ENCODE measurements at places on chromosomes 6 and 20.

DNA sequence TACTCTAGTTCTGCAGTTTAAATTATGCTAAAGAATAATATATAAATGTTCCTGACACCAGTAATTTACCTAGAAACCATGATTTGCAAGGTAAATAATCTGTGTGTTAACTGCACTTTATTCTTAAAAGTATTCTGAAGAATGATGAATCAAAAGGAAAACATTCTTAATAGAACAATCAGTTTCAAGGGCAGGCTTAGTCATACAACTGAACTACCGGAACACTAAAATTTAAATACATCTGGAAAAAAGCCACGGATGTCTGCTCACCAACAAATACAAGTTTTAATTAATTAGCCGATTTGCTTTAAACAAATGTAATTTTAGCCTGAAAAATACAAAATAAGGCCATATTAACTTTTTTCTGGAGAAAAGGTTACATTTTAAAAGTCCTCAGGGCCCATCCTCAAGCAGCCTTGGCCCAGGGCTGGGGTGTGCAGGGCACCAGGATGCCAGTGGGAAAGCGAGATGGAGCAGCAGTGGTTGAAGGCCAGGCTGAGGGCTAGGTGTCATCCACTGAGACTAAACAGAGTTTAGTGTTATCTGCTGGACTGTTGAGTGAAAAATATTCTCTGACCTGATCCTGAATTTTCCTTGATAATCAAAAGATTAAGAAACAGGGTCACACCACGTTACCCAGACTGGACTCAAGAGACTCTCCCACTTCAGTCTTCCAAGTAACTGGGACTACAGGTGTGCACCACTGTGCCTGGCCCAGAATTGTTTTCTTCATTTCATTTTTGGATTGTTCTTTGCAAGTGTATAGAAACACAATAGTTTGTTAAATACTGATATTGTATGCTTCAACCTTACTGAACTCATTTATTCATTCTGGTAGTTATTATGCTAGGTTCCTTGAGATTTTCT is 88.2 kb upstream of the DST start:
- no peak for DNase-seq

DNA sequence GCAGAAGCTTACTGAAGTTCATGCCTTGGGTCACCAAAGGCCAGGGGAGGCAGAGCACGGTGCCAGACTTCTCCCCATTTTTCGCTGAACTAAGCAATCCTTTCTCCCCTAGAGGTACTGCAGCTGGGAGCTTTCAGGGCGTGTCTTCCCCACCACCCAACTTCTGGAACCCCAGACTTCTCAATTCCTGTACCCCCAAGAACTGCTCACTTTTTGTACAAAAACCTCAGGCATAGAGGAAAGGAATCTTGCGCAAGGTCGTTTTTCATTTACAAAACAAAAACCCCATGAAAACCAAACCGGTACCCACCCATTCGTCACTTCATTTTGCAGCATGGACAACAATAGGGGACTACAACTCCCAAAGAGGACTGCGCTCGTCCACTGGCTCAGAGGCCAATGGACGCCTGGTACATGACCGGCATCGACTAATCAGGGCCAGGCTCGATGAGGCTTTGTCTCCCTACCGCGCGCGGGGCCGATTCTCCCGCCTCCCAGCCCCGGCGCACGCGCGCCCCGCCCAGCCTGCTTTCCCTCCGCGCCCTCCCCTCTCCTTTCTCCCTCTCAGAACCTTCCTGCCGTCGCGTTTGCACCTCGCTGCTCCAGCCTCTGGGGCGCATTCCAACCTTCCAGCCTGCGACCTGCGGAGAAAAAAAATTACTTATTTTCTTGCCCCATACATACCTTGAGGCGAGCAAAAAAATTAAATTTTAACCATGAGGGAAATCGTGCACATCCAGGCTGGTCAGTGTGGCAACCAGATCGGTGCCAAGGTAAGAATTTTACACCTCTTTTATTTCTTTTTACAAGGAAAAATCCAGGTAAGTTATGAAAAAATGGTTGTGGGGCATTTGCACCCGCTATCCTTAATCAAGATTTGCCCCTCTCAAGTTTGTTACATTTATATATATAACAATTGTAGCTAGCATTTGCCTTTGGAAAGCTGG is at the start of gene TUBB:
TUBB (plus strand) TSS at position 562 of the 947 bp plus-strand sequence; CDS start at position 717, 155 bp downstream.
- DNase-seq = peak; percentile 98

DNA sequence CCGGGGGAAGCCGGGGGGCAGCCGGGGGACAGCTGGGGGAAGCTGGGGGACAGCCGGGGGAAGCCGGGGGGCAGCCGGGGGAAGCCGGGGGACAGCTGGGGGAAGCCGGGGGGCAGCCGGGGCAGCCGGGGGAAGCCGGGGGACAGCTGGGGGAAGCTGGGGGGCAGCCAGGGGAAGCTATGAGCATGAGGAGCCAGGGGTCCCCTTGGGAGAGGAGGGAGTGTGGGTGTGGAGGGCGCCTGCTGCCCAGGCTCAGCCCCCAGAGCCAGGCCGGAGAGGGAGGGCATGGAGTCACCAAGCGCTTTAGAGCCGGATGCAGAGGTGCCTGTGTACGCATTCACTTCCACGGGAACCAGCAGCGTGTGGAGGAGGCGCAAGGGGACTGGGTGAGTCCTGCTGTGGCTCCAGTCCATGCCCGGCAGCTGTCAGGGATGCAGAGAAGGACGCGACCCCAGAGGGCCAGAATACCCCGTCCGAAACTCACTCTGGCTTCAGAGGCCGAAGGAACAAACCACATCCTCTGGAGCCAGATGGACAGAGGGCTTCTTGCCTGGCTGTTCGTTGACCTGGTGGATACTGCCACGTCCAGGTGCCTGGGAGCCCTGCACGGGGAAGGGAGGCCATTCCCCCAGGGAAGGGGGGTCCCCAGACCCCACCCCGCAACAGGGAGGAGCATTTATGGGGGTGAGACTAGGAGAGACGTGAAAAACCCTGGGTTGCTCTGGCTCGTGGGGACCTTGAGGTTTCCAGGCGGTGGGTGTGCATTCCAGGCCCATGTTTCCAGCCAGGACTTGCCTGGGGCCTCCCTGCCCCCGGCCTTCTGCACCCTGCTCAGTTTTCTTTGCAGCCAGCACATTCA is 26.5 kb upstream of the DACT2 start:
- DNase-seq = no peak

DNA sequence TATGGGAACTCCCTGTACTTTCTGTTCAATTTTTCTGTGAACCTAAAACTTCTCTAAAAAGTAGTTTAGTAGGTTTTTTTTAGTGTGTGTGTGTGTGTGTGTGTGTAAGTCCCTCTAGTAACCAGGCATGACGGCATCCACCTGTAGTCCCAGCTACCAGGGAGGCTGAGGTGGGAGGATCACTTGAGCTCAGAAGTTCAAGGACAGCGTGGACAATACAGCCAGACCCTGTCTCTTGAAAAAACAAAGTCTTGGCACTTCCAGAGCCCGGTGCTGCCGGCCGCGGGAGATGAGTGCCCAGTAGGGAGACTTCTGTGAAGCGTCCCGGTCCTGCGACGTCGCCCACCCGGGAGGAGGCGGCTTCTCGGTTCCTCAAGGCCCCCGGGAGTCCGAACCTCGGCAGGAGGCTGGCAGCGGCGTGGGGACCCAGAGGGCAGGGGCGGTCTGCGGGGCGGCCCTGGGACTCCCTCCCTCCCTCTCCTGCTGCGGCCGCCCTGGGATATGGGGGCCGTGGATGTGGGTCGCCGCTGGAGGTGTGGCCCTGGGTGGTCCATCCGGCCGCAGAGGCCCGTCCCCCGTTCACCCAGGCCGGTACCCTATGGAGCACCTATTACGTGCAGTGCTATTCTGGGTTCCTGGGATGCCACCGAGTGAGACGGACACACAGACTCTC is 78.0 kb upstream of the SIRPG start:
- DNase-seq = no peak

DNA sequence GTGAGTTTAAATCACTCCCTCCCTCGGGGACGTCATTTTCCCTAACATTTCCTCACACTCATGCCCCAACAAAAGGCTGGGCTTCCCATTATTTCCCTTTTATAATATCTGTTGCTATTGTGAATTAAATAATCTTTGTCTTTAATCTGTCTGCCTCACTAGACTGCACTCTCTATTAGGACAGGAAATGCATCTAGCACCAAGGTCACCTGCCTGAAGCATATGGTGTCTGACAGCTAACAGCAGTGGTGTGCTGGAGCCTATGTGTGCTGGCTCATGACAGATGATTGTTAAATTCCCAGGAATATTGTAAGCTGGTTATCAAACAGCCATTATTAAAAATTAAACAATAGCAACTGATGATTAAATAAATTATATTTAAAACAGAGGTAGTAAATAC is 237.0 kb upstream of the CEP162 start:
- DNase-seq = no peak

- no peak for DNase-seq
These were observed 4.1 kb downstream of the AARS2 start for GRCh38 chr6:44309092-44309491.

GRCh38 chr6:138107078-138107751 is at the start of gene PERP:
Gene PERP, minus strand, starts transcription at chr6:138107419. Its CDS starts 79 bp downstream, at chr6:138107340.
- peak; percentile 78 for DNase-seq

DNA sequence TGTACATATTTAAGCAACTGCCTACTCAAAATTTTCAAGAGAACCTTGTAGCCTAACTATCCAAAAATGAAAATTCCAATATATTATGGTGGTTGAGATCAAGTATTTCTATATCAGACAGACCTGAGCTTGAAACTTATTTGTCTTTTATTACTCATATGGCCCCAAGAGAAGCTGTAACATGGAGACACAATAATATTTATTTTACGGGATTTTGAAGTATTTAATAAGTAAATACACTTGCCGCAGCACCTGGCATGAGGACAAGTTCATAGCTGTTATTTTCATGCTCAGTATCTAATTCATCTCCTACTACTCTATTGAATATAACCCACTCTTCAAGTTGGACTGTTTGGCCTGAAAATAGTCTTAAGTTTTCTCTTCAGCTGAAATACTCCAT is 28.0 kb downstream of the PTPRK start:
- DNase-seq = peak; percentile 38

DNA sequence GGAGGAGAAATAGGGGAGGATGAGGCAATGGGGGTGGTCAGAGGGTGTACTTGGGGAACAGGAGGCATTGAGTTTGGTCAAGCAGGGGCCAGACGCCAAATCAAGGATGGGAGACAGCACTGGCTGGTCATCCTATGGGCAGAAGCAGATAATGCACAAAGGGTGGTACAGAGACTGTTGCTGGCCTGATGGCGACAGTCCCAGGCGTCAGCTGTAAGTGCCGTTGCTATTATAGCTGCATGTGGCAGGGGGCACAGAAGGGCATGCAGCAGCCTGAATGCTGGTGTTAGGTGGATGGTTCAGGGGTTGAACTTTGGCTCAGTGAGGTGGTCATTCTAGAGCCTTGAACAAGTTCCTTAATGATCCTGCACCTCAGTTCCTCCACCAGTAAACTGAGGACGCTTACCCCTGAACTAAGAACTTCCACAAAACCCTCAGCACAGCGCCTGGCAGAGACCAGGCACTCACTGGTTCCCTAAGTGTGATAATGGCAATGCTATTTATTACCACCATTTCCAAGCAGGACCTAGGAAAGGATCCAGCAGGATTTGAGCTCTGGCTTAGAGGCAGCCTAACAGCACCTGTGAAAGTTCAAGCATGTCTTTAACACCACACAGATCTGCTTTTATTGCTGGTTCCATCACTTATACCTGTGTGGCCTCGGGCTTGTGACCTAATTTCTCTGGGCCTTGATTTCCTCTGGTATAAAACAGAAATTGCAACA is 162.7 kb downstream of the INSM1 start:
- no peak for DNase-seq

Data from SJSA1 (cell line).